ENCODE measurements at places on chromosomes 12 and 14.

DNA sequence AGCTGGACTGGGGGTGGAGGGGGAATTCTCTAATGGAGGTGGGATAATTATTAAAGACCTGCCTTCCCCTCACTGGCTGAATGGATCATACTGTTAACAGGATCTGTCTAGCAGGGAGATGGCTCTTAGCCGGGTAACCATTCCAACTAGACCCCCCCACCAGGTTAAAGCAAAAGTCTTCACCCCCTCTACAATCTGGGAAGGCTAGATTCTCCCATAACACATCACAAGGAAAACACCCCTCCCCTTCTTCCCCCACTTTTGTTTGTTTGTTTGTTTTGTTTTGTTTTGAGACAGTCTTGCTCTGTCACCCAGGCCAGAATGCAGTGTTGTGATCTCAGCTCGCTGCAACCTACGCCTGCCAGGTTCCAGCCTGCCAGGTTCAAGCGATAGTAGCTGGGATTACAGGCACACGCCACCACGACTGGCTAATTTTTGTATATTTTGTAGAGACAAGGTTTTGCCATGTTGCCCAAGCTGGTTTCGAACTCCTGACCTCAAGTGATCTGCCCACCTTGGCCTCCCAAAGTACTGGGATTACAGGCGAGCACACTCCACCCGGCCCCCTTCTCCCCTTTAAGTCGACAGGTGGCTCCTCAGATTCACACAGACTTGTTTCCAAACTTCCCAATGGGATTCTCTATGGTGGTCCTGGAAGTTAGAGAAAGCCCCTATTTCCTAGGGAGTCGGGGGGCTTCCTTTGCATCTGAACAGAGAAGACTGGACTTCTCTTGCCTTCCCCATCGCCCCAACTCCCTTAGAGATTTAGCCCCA, 3.5 kb upstream of the BAZ2A start:
- DNase-seq = no peak

- DNase-seq = no peak
Measured at GRCh38 chr14:99212646-99213045, 59.4 kb downstream of the BCL11B start.

GRCh38 chr14:105489542-105490266, 1.3 kb upstream of the TEDC1 start:
- peak; percentile 92 for DNase-seq

GRCh38 chr12:49375406-49375805, 8.1 kb downstream of the SPATS2 start:
- DNase-seq = no peak

DNA sequence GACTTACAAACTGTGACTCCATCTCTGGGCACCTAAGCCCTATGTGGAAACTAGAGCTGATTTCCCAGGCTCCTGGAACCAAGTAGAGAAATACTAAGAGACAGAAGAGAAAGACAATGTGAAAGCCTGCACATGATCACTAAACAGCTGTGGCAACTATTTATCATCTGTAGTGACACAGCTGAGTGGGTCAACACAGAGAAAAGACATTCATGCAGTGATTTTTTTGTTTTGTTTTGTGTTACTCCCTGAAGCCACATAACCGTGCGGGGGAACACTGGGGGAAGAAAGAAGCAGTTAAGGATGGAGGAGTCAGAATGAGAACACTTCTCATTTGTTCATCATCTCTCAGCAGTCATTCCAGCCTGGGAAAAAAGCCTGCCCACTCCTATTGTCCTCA, 1.5 kb downstream of the PRR4 start:
- no peak for DNase-seq

All from cardiac septum (tissue), 1 donor.